Keratinocyte (primary cell): ENCODE measurements at places on chromosomes 1 and 21.

GRCh38 chr1:17757426-17757825 lies 2.3 kb downstream of the ACTL8 start:
- DNase-seq: no peak

DNA sequence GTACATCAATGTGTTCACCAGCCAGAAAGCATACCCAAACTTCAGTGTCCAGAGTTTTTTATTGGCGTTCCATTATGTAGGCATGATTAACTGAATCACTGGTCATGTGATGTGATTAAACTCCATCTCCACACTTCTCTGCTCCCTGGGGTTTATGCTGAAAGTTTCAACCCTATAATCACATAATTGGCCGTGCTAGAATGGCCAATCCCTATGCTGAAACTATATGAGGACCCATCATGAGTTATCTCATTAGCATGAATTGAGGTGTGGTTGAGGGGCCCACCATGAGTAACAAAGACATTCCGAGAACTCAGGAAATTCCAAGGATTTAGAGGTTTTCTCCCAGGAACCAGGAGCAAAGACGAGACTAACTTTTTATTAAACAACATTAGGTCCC lies 31.8 kb upstream of the FBXO28 start:
- no peak for DNase-seq

DNA sequence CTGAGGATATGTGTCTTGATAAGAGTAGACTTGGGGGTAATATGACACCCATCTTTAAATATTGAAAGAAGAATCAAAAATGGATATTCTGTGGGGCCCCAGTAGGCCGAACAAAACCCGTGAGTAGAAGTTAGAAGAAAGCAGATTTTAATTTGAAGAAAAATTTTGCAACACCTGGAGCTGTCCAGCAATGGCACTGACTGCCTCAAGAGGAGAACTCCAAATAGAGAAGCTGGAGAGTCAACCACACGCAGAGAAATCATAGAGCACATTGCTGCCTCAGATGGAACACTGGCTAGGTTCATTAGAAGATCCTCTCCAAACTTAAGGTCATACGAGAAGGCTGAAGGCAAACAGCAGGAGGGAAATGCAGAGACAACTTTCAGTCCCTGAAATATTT lies 6.8 kb downstream of the NHLH1 start:
- no peak for DNase-seq

DNA sequence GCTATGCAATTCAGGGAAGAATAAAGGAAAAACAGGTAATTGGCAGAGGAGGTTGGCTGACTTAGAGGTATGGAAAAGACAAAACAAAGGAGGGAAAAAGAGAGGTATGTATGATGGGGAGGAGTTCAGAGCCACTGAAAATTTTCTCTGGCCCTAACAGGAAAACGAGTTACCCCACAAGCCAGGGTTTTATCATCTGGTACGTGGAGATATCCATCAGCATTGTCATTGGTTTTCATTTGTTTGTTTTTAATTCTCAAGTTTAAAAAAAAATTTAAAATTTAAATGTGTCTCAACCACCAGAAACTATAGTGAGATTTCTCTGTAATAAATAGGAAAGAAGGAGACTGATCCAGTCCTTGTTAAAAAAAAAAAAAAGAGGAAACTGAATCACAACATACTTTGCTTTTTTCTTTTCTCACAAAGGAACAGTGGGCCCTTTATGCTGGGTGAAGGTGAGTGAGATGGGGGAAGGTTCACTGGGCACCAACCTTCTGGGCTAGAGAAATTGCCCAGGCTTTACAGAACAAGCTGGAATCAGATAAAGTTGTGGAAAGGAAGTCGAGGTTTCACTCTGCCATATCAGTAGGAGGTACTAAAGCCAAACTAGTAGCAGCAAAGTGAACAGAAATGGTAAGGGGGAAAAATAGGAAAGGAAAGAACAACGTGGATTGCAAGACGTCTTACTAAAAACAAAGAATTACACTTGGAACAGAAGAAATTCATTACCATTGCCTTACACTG lies 2.7 kb downstream of the IFNAR2 start:
- DNase-seq: no peak

DNA sequence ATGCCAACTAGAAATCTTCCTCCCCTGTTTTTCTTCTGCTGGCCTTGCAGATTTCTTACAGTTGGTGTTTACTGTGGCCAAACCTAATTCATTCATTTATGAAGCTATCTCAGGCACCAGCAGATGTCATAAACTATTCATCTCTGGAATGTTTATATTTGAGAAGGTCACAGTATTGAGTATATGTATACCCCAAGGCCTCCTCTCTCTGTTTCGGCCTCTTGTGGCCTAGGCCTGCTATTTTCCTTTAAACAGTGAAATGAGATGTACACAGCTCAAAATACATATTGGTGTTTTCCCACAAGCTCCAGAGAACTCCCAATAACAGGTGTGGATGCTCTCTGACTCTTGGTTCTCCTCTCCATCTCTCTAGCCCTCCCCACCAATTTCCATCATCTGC lies 520.7 kb upstream of the CAMK1G start:
- DNase-seq: no peak

DNA sequence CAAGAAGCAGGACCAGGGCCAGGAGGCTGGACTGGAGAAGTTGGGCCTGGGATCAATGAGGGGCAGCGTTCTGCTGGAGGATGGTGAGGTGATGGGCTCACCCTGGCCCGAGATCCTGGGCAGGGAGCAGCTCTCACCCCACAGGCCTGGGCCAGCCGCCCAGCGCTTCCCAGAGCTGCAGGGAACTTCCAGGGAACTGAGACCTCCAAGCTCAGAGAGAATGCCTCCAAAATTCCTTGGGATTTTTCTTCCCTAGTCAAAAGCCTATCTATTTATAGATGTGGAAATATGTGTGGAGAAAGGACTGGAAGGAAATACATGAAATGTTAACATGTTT lies 121.2 kb downstream of the SPSB1 start:
- no peak for DNase-seq

DNA sequence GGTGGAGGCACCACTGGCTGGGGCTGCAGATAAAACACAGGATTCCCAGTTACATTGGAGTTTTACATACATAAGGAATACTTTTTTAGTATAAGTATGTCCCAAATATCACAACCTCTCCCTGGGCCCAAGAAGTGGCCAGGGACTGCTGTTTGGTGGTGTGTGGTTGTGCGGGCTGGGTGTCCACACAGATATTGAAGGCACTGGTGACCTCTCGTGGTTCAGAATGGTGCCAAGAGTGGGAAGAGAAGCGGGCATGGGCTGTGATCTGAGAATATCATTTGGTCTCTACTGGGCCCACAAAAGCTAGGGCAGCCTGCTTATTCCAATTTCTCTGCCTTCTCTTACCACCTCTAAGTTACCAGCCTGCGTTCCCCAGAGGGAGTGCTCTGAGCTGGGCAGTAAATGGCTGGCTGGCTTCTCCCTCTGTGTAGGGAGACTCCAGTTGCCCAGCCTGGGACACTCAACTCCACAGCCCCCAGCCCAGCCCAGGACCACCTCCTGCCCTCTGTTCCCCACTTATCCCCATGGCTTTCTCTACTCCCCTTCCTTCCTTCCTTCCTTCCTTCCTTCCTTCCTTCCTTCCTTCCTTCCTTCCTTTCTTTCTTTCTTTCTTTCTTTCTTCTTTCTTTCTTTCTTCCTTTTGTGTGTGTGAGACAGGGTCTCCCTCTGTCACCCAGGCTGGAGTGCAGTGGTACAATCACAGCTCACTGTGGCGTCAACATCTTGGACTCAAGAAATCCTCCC lies 42.8 kb upstream of the RD3 start:
- no peak for DNase-seq

DNA sequence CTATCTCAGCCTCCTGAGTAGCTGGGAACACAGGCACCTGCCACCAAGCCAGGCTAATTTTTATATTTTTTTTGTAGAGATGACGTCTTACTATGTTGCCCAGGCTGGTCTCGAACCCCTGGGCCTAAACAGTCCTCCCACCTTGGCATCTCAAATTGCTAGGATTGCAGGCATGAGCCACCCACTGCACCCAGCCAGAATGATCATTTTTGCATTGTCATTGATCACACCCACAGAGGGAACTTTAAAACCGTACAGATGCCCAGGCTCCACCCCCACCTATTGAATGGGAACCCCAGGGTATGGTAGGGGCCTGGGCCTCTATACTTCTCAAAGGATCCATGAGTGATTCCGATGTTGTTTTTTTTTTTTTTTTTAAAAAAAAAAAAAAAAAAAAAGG lies 36.7 kb downstream of the ETNK2 start:
- DNase-seq: no peak

DNA sequence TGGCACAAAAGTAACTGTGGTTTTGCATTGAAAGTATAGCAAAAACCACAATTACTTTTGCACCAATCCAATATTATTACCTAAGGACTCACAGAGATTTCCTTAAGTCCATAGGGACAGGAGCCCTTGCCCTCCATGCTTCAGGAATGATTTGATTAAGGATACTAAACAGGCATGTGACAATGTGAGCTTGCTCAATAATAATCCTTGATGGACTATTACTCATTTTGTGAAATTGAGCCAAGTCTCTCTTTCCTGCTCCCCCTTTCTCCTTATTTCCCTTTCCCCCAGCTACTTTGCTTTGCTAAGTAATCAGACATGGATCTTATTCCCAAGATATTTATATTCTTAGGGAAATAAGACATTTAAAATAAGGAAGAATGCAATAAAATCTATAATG lies 21.6 kb upstream of the RGL1 start:
- no peak for DNase-seq

- no peak for DNase-seq
Observed at GRCh38 chr1:109059026-109059425, 16.8 kb downstream of the TAF13 start.

DNA sequence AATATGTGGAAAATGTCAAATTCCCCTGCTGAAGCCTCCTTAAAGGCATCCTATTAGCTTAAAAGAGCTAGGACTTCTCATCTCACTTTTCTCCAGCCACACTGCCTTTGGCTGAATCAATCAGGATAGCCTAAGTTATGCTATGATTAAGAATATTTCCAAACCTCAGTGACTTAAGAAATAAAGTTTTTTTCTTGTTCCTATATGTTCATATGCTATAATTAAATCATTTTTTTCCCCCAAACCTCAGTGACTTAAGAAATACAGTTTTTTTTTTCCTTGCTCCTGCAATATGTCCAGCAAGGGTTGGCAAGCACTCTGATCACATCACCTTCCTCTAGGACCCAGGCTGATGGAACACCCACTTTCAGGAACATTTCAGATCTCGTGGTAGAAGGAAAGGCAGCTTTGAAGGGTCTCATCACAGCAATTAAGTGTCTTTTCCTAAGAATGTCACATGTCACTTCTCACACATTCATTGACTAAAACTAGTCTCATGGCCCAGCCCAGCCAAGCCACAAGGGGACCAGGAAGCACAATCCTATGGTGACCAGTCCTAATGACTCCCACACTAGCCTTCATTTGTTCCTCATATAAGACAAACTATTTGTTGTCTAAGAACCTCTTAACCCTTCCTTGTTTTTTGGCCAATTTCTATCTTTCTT lies 6.3 kb upstream of the JUN start:
- DNase-seq: no peak

DNA sequence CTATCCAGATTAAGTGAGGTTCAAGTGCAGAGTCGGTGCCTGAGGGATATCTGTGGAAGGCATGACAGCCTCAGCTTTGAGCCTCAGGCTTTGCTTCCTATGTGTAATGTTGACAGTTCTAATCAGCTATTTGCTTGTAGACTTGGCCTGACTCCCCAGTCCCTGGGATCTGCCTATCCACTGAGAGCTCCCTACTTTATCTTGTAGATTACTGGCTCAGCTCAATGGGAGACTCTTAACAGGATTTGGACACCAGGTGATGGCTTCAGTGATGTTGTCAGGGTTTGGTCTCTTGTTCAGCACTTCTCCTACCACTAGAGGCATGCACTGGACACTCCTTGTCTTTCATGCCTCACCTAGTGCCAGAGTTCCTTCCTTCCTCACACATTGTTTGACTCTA lies 126.6 kb upstream of the BEND5 start:
- DNase-seq: no peak

GRCh38 chr1:235051521-235051920 lies 77.1 kb downstream of the TOMM20 start:
- no peak for DNase-seq

GRCh38 chr1:21818656-21819055 lies 6.6 kb downstream of the LDLRAD2 start:
- DNase-seq: no peak
